ENCODE measurements at places on chromosomes 6 and 20.

GRCh38 chr6:96613291-96613999 lies 50.5 kb downstream of the FHL5 start:
- no peak for DNase-seq

DNA sequence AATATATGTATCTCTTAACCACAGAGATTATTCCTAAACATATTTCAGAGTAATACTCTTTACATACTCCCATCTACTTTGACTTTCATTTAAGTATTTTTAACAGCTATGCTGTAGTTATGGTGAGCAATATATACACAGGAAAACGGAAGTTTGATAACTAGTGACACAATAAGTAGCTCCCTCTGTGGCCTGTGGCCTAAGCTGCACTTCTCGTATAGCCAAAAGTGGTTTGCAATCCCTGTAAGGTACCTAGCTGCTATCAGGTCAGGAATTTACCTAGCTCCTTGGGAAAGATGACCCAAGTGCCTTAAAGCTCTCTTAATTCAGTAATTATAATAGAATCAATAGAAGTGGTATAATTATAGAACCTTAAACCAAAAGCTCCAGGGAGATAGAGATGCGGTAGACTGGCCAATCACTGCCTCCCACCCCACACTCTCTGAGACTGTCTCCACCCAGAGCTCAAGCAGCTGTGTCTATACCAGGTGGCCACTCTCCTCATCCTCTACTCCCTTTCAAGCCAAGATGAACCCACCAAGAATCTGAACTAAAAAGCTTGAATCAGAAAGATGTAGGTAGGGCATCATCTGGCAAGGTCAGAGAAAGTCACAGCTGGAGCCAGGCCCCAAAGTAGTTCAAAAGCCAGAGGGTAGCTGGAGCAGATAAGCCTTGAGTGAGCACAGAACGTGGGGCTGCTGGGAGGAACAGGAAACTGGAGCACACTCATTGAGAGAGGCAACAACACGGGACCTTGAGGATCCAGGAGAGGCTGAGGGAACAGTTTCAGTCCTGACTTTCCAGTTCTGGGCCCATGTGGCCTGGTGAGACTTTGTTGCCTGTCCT lies 84.9 kb upstream of the ASF1A start:
- no peak for DNase-seq

GRCh38 chr6:31919624-31920303 lies 7.8 kb upstream of the C2 start:
- no peak for DNase-seq

DNA sequence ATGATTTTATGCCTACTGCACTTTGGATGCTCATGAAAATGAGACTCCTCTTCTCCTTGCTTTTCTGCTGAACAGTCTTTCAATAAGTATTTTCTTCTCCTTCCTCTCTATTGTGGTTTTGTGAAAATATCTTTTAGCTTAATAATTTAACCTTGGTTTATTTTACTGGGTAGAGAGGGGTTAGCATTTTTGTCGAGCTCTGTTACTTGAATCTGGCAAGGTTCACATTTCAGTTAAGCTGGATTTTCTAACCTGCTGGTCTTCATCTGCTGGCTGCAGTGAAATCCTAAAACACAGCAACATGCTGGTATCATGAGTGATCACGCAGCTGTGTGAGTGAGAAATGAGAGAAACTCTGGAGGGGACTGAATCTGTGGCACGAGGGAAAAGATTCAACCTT lies 222.7 kb upstream of the NOX3 start:
- DNase-seq, result no peak

- no peak for DNase-seq
Observed at GRCh38 chr20:31590717-31591225, 14.3 kb upstream of the ID1 start.

- DNase-seq, result no peak
Observed at GRCh38 chr6:157699777-157700636, 123.0 kb upstream of the SNX9 start.

DNA sequence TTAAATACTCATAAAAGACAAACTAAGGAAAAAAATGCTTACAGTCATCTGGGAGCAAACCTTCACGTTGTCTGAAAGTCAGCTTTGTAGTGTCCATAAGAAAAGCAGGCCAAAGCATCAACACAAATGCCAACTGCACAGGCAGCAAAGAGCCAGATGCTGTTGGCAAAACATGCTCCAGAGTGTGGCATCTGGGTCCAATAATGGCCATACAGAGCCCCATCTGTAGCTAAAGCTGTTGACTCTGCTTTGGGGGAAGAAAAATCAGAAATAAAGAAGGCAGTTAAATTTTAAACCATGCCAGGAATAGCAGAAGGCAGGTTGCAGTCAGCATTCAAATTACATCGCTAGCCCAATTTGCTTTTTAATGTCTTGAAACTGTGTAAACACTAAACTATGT lies 776.3 kb downstream of the EYS start:
- DNase-seq, result no peak

GRCh38 chr6:157556144-157556645 lies 175.2 kb downstream of the ZDHHC14 start:
- no peak for DNase-seq

DNA sequence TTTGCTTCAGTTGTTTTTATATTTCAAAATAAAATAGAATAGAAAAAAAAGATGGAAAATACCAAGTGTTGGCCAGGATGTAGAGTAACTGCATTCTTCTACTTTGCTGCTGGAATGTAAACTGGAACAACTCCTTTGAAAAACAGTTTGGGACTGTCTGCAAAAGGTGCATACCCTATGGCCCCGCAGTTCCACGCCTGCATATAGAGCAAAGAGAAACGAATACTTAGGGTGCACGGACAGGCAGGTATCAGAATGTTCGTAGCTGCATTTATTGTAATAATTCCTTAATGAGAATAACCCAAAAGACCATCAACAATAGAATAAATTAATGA lies 603 bp upstream of the RAB23 start:
- DNase-seq, result no peak

GRCh38 chr6:167247814-167248595 lies 43.1 kb upstream of the UNC93A start:
- no peak for DNase-seq

GRCh38 chr20:1368448-1369199 lies 24.2 kb downstream of the FKBP1A start:
- DNase-seq, result no peak

GRCh38 chr20:45011108-45011526 lies 44.8 kb downstream of the STK4 start:
- no peak for DNase-seq

DNA sequence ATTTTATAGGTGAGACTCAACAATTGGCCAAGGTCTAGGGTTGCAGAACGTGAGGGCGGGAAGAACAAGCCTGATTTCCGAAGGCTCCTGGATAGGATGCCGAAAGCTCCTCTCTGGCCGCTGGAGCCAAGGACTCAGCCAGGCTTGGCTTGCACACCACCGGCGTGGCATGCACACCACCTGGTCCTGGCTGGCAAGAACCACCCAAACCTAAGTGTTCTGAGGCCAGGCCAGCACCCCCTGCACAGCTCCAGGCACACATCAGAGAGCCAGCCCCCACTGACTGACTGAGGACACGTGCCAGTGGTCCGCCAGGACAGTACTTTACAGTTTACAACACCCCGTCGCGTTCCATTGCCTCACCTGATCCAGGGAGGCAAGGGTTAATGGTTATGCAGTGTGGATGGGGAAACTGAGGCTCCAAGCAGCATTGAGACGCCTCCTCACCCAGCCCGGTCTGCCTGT lies 414 bp downstream of the TGM2 start:
- DNase-seq, result no peak

- no peak for DNase-seq
Observed at GRCh38 chr6:43858161-43859153, 88.4 kb downstream of the VEGFA start.

GRCh38 chr6:21457647-21458046 lies 135.9 kb upstream of the SOX4 start:
- no peak for DNase-seq

DNA sequence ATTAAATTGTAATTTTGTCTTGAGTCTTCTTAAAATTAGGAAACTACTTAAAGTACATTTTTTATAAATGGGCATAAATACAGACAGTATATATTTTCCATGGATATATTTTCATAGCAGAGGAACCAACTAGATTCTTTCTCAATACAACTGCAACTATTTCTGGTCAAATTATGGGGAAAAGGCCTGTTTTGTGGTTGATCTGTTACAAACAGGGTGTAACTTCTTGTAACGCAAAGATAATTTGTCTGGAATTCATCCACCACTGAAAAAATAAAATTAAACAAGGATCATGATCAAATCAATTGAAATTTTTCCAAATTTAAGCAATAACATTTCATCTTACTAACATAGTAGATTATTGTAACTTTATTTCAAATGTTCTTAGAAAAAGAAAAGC lies 67.2 kb upstream of the RNF146 start:
- no peak for DNase-seq

- no peak for DNase-seq
Observed at GRCh38 chr6:34027445-34027936, 118.4 kb downstream of the GRM4 start.

DNA sequence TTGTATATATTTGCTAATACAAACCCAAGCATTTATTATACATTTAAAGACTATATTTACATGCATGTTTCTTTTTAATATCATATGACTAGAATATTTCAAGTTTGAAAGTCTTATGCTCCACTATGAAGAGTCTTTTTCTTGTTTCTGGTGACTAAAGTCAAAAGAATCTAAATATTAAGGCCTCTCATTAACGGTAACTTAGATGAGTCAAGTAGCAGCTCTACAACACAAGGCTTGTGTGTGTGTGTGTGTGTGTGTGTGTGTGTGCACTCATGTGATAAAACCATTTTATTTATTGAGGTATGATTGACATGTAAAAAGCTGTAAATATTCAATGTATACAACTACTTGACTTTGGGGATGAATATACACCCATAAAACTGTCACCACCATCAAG lies 275.6 kb downstream of the TFAP2B start:
- DNase-seq, result no peak

DNA sequence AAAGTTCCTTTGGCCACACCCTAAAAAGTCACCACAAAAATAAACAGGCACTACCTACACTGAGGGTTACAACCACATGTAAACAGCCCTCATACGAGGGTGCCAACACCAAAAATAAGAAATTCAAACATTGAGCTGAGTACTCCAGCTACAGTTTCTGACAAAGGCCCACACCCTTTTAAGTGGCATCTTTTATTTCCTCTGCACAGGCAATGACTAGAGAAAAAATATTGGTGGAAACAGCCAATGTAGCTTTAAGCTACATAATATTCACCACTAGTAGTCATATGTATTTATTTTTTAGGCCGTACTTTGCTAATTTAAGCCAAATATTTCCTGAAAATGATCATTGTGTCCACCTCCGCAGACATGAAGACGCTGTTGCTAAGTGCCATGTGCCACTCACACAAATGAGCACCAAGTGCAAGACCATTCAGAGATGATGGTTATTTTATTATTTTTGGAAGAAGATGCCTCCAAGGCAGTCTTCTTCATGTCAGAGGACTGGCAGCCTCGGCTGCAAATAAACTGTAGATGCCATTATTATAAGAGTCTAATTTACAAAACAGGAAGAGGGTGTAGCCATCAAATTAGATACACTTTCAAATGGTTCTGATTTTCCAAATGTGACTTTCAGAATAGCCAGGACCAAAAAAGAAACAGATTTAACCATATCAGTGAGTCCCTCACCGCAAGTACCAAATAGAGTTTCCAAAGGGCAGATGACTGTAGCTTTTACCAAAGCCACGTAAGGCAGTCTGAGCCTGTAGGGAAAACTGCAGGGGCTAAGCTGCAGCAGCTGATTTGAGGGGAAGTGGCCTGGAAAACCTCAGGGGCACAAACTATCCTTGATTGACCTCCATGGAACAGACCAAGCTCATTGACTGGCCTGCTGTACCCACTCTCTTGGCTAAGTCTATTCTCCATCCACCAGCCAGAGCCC lies 13.4 kb downstream of the CYP24A1 start:
- DNase-seq, result no peak

- no peak for DNase-seq
Observed at GRCh38 chr6:1738558-1739081, 128.9 kb downstream of the FOXC1 start.

DNA sequence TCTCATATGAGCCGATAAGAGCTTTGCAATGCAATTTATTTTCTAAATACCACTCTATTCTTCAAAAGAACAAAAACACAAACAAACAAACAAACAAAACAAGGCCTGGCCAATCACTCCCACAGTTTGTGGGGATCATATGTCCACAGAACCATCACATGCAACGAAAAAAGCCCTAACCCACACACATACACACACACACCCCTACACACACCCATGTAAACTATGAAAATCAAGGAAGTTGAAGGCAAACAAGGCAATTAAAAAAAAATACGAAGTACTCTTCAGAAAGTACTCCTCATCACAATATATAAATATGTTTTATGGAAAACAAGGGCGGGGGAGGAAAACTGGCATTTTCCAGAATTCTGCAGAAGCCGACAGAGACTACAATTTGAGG lies 66.2 kb upstream of the PTGIS start:
- no peak for DNase-seq

- DNase-seq, result no peak
Observed at GRCh38 chr6:128139519-128139918, 238.7 kb upstream of the THEMIS start.

DNA sequence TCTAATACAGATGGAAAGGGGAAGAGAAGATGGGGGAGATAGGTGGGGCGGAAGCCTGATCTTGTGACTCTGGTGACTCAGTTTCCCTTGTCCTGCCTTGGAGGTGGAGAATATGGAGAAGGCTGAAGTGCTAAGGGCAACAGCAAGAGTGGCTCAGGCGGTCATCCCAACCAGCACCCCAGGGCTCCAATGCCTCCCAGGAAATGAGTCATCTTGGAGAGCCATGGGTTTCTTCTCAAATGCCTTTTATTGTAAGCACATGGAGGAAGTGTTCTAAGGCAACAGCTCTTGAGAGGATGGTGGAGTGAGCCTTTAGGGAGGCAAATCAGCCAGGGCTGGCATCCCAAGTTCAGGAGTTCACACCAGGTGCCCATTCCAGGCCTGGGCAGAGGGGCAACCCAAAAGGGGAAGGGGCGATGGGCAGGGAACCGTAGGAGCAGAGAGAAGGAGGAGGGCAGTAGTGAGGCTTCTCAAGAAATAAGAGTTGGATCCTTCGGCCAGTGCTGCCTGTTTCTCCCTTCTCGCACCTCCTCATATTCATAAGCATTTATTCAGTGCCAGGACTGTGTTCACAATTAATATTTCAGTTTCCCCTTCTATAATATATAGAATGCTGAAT lies 13.2 kb upstream of the AHCY start:
- DNase-seq, result no peak

DNA sequence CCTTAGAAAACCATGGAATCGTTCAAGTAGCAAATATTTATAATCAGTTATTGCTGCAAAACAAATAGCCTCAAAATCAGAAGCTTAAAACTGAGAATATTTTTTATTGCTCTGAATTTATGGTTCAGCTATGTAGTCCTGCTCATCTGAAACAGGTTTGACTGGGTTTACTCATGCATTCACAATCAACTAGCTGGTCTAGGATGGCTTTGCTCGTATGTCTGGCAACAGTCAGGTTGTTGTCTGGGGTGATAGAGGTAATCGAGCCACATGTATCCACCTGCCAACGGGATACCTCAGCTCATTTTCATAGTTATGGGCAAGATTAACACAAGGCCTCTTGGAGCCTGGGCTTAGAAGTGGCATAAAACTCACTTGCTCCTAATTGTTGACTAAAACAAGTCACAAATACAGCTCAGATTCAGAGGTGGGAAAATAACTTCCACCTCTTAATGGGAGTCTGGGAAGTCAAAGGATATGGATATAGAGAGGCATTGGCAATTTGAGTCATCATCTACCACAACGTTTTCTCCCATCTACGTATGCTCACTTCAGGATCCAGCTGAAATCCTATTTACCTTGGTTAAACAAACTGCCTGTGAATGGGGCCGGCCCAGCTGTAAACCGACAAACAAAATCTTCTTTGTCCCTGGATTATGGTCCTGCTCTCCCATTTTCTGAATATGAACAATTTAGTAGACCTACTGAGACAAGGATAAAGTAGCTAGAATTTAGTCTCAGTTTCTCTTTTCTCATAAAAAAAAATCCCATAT lies 54.5 kb upstream of the TENT5A start:
- DNase-seq, result no peak
